Stimulated activated CD8-positive, alpha-beta memory T cell treated with anti-CD3 and anti-CD28 coated beads, Interleukin-15, amount 100 ng/mL, for 4 hours (primary cell): ENCODE measurements at places on chromosomes 11 and 22.

DNA sequence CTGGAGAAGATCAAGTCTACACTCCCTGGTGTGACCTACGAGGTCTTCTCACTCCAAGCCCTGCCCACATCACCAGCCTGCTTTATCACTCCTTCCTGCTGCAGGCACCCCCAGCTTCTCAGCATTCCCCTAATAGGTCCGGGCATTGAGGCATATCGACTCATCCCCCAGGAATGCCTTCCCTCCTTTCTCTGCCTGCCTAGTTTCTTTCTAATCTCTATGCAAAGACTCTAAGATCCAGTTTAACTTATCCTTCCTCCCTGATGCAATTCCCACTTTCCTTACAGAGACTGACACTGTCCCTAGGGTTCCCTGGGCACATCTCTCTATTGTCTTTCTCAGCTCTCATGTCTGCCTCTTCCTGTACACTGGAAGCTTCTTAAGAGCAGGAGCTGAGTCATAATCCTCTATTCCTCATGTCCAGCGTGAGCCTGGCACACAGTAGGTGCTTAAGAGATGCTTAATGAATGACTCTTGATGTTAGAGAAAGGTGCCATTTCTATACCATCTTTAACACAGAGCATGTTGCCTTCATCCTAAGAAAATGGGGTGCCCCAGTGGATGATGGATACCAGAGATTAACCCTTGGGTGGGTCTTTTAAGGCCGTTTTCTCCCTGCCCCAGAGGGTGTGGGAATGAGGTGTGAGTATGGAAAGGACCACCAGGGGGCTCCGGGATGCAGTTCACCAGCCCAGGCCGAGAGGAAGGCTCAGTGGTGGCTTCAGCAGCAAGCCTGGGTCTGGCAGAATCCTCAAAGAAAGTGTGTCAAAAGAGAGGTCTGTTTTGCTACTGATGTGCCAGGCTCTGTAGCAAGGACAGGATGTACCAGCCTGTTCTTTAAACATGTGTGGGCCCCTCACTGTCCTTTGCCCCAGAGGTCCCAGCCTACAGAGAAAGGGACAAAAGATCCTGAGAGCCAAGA is 34.7 kb downstream of the PARVA start:
- DNase-seq: no peak

GRCh38 chr11:62393735-62394134 is 25.1 kb upstream of the SCGB1A1 start:
- no peak for DNase-seq

GRCh38 chr11:120773501-120774031 is 250.3 kb upstream of the TBCEL start:
- DNase-seq: no peak

GRCh38 chr11:71420455-71421241 is 27.5 kb downstream of the DHCR7 start:
- DNase-seq: no peak

DNA sequence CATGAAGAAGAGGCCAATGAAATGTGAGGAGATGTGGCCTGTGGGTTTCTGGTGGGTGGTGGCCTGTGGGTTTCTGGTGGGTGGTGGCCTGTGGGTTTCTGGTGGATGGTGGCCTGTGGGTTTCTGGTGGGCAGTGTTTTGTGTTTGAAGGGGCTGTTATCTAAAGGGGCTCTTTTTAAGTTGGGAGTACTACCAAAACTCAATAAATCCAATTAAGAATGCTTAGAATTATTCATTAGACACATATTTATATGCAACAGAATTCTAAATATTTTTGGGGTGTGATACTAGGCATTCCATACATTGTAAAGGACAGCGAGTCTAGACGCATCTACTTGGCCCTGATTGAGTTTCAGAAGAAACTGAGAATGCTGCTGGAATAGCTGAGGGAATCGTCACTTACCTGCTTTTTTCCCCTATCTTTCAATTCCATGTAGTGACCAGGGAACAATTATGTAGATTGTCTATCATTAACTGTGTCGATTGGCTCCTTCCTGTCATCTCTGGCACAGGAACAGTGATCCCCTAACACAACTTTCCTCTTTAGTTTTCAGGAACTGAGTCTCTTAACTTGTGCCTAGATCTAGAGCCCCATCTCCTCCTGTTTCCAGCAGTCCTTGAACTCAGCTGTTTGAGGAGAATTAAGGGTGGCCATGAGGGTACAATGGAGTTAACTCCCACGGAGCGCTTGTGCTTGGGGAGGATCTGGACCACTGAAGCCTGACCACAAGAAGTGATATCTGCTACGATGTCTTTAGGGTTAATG is 37.3 kb upstream of the TOP3B start:
- no peak for DNase-seq

DNA sequence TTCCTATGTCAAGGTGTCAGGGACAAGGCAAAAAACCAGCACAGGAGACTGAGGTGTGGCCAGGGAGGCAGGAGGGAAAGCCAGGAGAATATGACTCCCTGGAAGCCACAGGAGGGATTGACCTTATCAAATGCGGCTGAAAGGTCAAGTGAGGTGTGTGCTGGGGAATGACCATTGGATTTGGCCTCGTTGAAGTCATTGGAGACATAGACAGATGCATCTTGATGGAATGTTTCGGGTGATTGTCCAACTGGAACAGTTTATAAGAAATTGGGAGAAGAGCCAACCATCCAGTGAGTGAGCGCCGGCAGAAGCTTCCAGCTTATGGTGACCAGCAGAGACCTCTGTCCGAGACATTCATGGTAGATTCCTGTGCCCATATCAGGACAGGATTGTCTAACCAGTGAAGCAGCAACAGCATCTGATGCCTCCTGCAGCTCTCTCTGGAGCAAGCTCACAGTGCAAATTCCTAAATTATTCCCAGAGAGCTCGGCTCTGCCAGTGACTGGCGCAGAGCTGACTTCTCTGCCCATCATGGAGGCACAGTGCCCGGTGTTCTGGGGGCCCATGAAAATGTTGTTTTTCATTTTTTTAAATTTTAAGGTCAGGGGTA is 95.4 kb downstream of the MYO18B start:
- DNase-seq: no peak

DNA sequence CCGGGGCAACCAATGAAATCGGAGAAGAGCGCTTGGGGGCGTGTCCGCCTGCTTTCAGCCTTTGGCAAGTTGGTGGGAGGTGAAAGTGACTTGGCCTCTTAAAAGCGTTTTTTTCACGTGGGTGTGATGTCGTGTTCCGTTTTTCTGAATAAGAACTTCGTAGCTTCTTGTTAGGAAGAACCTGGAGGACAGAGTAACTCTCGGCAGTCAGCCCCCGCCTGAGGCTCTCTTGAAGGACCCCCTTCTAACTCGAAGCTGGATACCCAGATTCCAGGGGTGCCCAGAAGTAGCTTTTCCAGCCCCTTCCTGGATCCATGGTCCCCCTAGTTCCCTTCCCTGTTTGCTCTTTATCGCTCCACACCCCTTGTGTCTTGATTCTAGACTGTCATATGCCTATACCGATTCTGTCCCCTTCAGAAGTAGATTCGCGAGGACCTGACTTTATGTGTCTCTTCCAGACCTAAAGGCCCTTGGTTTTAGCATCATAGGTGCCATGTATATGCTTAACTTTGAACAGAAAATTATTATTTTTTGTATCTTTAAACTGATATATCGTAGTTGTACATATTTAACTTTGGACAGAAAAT is 915 bp upstream of the OSBP start:
- no peak for DNase-seq
